ENCODE measurements at places on chromosomes 7 and 10.

- no peak for DNase-seq
Observed at GRCh38 chr7:140883378-140883777, 41.4 kb downstream of the BRAF start.

DNA sequence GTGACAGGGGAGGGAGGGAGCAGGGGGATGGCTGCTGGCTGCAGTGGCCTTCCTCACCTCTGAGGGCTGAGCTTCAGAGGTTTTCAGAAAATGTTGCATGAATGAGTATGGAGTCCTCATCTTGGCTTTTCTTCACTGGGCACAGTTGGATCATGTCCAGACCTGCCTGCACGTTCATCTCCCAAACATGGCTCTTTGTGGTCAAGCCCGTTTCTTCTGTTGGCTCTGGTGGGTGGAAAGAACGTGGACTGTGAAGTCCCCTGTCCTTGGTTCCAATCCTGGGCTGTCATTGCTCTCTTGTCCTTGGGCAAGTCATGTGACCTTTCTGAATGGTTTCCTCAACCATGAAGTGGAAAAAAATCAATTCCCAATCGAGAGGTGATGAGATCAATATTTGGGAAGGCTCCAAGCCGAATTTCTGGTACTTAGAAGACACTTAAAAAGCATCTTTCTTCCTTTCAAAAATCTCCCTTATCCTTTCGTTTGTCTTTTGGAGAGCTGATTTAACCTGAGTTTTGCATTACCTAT is 34.5 kb downstream of the TSPAN14 start:
- no peak for DNase-seq

GRCh38 chr7:96901822-96902445 is 103.4 kb upstream of the DLX6 start:
- DNase-seq = no peak

DNA sequence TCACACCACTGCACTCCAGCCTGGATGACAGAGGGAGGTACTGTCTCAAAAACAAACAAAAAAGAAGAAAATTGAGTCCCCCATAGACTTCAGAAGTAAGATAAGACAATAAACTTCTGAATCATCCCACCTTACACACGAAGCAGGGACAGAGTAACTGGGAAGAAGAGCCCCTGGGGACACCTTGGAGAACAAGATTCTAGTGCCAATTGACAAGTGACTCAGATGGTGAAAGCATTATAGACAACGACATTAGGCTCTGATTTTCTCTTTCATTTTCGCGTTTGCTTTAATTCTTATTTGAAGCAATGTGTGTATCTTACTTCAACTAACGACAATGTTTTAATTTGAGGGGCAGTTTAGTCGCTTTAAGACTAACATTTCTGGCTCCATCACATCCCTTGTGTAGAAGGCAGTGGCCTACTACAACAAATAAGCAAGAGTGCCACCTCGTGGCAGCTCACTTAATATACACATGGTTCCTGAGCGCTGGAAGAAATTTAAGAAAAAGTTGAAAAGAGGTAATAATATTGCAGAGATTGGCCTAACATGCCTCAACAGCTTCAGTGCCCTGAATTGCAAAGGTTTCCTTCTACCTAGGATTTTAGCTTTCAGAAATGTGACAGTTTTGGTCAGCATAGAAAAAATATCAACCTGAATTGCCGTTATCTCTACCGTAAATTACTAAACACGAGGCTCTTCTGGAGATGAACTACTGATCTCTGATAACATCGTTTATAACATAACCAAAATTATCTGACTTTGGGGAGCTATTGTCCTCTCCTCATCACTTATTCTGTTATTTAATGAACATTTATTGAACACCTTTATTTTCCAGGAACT is 36.7 kb downstream of the ASNS start:
- peak; percentile 44 for DNase-seq

DNA sequence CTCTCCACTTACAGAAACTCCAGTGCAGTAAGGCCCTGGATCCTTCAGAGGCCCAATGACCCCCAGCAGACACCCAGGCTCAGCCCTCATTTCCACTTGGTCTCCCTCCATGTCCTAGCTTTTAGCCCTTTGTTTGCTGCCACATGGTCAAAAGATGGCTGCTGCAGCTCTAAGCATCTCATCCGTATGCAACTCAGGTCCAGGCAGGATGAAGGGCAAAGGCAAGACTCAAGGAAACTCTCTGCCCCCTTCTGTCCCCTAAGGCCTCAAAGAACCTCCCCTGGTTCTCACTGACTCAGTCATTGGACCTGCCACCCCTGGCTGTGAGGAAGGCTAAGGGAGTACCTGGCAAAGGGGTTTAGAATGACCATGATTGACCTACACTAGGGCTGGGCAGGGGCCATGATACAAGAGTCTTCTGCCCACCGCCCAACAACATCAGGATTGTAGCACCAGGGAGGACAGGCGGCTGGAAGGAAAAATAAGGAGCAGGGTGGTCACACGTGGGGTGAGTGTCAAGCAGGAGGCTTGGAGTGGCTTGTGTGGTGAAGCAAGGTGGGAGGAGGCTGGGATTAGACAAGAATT is 303.8 kb upstream of the ZMIZ1 start:
- no peak for DNase-seq

DNA sequence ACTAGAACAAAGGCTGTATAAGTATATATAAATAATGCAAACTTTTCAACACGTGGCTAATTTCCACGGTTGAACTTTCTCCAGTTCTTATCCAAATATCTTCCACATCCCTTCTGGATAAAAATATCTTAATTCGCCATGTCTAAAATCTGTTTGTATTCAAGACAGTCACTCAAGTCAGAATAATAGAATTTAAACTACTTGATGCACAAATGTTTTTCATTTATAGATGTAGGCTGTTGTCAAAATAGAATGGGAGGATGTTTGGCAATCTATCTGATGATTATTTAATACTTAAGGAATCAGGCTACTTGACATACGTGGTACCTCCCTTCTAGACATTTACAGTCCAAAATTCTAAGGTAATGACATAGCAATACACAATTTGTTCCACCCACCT is 204.3 kb downstream of the TWIST1 start:
- no peak for DNase-seq

- DNase-seq = no peak
Observed at GRCh38 chr10:119651514-119652360, 557 bp downstream of the BAG3 start.

- no peak for DNase-seq
Observed at GRCh38 chr10:68792115-68792514, 35.2 kb upstream of the STOX1 start.

GRCh38 chr7:87599336-87599735 is 1.3 kb downstream of the ABCB1 start:
- DNase-seq = peak; percentile 34
